ENCODE measurements at places on chromosomes 7 and 10.
A peak's percentile ranks its signal among the peaks of the same experiment; 100 is the strongest.

DNA sequence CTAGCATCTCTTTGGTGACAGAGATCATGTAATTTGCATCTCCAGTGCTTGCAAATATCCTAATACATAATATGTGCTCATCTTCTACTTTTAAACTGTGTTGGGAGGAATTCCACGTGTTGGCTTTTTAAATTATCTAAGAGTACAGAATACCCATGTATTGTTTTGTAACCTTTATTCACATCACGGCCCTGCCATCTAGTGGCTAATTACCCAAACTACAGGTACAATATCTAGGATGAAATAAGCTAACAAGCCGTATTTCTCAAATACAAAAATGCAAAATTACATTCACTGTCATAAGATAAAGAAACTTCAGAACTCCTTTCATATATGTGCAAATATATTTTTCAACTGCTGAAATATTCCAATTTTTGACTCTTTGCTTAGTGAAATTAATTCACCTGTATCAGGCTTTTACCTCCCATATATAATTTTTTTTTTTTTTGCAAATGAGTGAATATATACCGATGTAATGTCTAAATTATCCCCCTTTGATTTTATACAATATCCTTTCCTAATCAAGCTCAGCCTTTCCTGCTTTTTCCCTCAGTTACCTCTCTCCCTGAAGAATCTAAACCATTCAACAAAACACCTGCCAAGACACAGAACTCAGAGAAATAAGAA lies 30.3 kb upstream of the LSM8 start:
- no peak for DNase-seq

GRCh38 chr7:117472335-117472734 lies 7.5 kb upstream of the CFTR start:
- DNase-seq, result no peak

- no peak for DNase-seq
Observed at GRCh38 chr7:141679014-141679413, 23.0 kb downstream of the DENND11 start.

GRCh38 chr10:44974628-44975430 lies 3.8 kb downstream of the DEPP1 start:
- no peak for DNase-seq

DNA sequence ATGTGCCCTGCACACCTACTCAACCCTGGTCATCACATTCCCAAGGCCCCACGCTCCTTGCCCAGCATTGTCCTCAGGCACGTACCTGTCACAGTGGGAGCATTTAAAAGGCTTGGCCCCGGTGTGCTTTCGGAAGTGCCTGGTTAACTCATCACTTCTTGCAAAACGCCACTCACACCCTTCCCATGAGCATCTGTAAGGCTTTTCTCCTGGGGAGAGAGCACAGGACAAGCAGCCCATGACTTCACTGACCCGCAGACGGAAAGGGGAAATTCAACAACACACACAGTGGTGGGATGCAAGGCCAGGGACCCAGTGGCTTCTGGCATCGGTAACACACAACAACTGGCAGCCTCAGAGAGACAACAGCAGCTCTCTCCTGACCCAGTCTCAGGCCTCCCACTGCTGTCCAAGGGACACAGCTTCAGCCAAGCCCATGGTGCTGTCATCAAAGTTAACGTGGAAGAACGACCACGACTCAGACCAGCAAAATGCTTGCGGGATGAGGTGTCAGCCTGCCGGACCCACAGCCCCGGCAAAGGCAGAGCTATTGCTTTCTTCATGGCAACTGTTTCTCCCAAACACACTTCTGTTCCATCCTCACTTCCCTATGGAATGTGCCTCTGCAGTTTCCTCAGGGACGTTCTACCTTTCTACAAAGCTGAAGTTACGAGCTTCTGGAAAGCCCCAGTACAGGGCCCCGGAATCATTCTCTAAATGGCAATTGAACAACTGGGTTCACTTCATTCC lies 4.8 kb downstream of the KLF6 start:
- DNase-seq, result no peak

DNA sequence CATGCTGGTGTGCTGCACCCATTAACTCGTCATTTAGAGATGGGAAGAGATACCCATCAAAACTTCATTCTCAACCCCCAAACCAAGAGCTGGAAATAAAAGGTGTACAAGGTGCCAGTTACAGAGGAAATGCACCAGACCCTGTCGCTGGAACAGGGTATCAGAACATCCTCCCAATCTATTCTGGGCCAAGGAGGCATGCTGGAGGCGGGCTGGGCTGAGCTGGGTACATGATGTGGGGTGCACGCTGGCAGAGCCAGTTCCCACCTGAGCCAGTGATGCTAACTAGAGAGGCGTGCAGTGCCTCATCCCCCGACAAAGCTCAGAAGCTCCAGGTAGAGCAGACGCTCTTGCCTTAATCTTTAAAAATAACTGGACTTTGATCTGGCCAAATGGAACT lies 70.1 kb downstream of the NPSR1 start:
- DNase-seq, result no peak

DNA sequence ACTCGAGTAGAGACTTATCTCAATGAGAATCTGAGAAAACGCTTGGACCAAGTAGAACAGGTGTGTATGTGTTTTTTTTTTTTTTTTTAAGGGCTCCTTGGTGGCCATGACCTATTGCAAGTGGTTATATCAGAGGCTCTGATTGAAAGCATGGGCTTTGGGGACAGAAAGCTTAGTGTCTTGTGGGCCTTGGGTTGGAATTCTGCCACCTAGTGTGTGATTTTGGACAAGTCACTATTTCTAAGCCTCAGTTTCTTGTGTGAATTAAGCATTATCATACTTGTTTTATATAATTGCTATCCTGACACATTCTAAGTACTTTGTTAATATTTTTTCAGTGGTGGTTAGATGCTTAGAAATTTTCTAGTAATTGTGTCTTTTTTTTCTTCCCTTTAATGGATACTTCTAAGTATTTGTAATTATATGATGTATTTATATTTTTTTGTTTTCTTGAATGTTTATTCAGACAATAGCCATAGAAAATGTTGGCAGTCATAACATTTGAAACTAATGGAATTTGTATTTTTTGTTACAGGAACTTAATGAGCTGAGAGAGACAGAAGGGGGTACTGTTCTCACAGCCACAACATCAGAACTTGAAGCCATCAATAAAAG lies 33.1 kb downstream of the SMC3 start:
- DNase-seq, result peak; percentile 20
